ENCODE measurements at places on chromosomes 12 and 14.
A peak's percentile ranks its signal among the peaks of the same experiment; 100 is the strongest.

GRCh38 chr14:92726135-92726932 is 22.1 kb downstream of the LGMN start:
- peak; percentile 7 for DNase-seq

DNA sequence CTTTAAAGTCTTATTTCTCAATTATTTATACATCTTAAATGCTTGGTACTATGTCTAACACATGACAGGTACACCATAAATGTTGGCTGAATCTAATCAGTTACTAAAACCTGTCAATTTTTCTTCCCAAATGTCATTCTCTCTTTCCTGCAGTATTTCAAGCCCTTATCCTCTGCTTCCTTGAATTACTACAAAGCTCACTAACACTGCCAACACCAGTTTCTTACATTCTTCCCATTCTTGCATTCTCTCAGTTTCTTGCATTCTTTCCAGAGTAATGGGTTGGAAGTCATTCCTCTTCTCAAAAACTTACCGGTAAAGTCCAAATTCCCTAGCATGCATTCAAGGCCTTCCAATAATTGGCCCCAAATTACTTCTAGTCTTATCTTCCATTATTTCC is 9.6 kb upstream of the SMARCC2 start:
- DNase-seq: no peak

DNA sequence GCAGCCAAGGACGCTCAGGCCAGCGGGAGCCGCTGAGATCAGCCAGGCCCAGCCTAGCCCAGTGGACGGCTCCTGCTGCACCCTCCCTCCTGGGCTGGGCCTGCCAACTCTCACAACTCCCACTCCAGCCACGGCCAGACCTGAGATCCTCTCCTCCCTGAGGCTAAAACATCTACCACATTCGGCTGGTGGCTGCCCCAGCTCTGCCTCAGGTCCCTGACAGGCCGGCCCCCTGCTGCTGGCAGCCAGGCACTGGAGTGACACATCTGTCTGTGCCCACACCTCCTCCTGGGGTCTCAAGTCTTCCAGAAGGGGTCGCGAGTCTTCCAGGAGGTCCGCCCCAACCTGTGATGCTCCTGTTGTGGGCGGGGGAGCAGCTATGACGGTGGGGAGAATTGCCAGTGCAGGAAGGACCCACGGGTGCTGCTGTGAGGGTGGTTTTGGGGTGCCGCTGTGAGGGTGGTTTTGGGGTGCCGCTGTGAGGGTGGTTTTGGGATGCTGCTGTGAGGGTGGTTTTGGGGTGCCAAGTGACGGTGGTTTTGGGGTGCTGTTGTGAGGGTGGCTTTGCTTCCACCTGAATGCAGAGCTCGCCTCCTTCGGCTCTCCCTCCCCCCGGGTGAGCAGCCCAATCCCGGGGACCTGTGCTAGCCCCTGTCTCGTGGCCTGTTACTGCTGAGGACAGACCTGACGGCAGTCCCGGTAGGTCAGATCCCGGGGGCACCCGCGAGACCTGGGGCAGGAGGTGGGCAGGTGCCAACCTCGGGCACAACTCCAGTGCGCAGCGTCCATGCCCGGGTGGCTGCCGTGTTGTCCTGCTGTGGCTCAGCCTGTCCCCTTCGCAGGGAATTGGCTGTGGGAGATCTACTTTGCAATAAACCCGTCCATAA is 27.5 kb upstream of the C14orf180 start:
- DNase-seq: no peak

GRCh38 chr12:180445-180844 is 33.5 kb downstream of the SLC6A12 start:
- no peak for DNase-seq

DNA sequence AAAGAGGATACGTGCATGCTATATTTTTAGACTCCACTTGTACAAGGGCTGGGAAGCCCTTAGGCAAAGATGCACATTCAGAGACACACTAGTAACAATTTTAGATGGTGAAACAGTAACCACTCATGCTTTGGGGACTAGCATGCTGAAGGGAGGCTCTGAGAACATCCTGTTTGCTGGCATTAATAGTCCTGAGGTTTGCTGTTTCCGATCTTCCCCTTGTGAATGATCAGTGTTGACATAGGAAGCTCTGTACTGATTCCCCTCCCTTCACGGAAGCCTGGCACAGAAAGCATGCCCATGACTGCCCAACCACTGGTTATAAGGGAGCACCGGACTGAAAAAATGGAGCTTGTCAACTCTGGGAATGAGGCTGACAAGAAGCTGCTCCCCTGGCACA is 164.6 kb downstream of the GCH1 start:
- no peak for DNase-seq

GRCh38 chr12:21780786-21781185 is 6.3 kb upstream of the KCNJ8 start:
- no peak for DNase-seq

- DNase-seq: peak; percentile 37
Observed at GRCh38 chr14:100546051-100546443, 41.2 kb downstream of the BEGAIN start.

DNA sequence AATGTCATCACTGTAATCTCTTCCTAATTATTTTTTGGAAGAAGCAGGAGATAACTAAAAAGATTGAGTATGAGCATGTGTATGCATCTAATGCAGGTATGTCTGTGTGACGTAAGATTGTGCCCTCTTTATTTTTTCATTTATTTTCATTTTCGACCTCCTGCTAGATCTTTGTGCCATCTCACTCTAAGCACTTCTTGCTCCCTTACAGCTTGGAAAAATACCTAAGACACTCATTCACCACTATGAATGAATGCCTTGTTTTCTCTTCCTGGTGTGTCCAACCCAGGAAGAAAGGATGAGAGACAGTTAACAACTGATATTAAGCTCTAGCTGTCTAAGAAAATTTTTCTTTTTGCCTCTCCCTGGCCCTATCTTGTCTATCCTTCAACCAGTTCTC is 76.8 kb upstream of the CISTR start:
- DNase-seq: no peak

GRCh38 chr14:51828017-51828797 is 32.2 kb upstream of the GNG2 start:
- peak; percentile 64 for DNase-seq

DNA sequence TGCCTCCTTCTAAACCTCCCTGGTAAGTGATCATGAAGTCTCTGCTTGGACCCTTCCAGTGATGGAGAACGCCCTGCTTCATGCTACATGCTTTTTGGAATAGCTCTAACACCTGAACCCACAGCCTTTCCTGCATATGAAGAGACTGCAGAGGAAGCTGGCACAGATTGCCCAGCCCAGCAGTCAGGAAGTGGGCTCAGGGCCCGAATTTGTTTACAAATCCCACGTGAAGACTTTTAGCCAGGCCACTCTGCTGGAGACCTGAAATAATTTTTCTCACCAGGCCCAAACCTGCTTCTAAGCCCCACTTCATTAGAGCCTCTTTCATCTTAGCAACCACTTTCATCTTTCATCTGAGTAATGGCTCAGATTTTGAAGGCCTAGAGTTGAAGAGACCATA is 22.9 kb downstream of the RTN1 start:
- DNase-seq: no peak

DNA sequence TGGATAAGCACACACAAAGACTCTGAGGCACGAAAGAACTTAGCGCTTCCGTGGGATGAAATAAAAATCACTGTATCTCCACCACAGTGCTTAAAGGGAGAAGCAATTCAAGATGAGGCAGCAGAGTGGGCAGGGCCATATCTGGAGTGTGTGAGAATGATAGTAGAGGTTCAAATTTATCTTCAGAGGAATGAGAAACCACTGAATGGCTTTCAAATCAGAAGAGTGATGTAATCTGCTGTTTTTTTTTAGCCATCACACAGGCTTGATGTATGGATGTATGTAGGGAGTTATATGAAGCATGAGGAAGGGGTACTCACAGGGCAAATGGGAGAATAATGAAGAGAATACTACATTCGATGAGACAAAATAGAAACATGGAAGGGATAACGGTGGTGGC is 24.1 kb downstream of the MDGA2 start:
- no peak for DNase-seq

DNA sequence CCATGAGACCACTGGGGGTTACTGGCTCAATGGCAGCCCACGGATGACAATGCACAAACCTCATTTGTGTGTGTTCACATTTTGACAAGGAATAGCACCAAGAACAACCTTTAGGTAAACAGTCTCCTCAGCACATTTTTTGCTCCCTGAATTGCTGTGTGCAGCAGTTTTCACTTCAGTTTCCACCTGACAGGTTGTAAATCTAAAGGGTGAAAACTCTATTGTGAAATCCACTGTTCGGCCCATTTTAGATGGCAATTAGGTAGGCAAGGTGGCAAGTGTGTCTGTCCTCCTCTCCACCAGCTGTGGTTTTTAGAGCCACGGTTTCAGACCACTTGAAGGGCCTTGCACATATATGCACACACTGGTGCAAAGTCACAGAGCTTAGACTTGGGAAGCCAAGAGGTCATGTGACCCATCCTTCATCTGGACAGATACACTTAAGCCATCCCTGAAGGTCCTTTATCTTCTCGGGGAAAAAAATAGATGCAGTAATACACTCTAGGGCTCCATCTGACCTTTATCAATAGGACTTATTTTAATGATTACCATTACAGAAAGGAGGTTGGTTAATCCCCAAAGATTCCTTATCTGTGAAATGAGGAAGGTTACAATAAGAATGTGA is 23.2 kb downstream of the HAL start:
- no peak for DNase-seq

GRCh38 chr14:73248108-73248868 is 11.0 kb downstream of the PAPLN start:
- DNase-seq: no peak

GRCh38 chr12:102503056-102503681 is 22.8 kb upstream of the IGF1 start:
- DNase-seq: no peak

DNA sequence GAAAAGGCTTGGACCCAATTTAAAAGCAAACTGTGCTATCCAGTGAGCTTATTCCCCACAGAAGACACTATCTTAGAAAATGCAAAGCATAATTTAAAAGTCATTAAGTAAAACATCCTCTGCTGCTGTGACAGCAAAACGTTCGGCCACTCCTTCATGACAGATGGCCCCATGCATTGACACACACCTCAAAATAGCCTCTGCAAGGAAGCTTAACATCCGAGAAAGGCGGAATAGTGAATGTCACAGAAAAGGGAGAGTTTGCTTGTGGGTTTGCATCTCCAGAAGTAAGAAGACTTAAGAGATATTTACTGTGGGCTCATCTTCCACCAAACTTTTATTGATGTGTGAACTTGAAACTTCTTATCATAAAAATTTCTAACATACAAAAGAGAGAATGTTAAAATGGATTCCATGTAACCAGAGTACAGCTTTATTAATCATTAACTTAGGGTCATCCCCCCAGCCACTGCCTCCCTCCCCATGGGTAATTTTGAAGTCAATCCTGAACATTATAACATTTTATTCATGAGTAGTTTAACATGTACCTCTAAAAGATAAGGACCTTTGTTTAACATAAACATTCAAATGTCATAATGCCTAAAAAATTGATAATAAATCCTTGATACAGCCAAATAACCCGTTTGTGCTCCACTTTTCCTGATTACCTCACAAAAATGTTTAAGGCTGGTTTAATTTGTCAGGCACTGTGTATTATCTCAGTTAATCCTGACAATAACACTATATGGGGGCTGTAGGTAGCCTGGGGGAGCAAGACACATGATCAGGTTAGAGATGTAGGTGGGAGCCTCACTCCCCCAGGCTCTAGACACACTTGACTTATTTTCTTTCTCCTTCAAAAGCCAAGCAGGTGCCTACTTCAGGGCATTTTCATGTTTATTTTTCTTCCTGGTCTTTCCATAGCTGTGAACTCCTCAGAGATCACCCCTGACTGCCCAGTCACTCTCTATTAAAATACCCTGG is 119.7 kb upstream of the TMCC3 start:
- DNase-seq: no peak

DNA sequence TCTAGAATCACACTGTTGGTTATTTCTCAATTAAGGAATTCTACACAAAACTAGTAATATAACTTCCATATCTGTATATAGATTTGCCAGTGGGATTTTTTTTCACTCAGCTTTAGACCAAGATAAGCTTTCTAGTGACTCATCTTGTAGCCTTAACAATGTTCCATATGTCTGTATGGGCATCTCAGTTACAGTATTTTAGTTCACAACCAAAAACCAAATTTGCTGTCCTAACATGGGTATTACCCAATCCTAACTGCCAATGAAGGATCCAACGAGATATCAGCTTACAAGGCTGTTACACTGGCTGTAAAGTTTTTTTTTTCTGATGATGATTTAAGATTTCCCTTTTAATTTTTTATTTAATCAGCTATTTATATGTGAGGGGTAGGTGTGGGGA is 31.5 kb upstream of the KRR1 start:
- DNase-seq: no peak

GRCh38 chr14:89296281-89296745 is 120.7 kb downstream of the FOXN3 start:
- DNase-seq: no peak

DNA sequence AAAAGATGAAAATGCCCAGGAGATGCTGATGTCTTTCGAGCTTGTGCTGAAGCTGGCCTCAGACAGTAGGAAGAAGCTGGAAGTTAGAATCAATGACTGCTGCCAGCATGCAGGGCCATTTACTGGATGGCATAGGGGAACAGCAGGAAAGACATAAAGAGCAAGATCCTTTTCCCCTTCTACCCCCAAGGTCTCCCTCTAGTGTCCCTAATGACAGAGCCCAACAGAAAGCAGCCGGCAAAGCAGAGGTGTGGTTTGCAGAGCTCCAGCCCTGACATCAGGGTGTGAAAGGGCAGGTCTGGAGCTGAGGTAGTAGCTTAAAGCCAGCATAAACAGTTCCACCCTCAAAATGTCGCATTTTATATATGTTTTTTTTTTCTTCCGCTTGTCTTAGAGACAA is 1560.7 kb upstream of the TMEM132C start:
- DNase-seq: no peak

- no peak for DNase-seq
Observed at GRCh38 chr12:52699960-52700359, 3.4 kb downstream of the KRT77 start.

- DNase-seq: no peak
Observed at GRCh38 chr12:18923721-18924120, 185.8 kb downstream of the CAPZA3 start.

DNA sequence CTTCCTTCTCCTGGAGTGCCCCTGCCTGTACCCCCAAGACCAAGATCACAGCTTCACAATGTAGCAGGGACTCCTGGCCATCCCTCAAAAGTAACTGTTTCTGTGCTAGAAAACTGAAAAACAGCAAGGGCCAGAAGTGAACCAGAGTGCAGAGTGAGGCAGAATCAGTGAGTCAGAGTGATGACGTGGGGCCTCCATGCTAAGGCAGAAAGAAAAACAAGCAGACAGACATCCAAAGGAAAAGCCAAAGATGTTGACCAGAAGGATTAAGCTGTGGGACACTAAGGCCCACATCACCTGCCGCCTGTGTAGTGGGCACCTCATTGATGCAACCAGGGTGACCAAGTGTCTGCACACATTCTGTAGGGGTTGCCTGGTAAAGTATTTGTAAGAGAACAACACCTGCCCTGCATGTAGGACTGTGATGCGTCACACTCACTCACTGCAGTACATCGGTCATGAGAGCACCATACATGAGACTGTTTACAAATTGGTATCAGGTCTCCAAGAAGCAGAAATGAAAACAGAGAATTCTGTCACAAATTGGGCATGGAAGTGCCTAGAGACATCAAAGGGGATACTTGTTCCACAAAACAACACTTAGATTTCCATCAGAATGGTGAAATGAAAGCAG is 51.2 kb downstream of the ARMH4 start:
- no peak for DNase-seq

Measured in effector memory CD4-positive, alpha-beta T cell (primary cell).